NCI-H446 treated with DMSO at 0.1 percent for 48 hours (cell line): ENCODE measurements at places on chromosomes 7 and 10.

DNA sequence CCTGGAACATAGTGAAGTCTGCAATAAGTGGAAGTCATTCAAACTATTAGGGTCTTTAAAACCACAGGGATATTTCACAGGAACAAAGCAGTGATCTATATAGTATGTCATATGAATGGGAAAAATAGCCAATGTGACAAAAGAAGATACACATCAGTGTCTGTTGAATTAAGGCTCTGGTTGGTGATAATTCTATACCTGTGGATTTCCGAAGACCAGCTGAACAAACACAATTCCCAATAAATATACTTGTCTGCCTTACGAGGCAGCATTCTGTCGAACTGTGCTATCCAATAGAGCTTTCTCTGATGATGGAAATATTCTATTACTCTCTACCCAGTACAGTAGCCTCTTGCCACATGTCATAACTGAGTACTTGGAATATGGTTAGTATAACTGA, 55.9 kb upstream of the CAV2 start:
- no peak for DNase-seq

GRCh38 chr7:3080106-3080505, 36.4 kb upstream of the CARD11 start:
- no peak for DNase-seq

DNA sequence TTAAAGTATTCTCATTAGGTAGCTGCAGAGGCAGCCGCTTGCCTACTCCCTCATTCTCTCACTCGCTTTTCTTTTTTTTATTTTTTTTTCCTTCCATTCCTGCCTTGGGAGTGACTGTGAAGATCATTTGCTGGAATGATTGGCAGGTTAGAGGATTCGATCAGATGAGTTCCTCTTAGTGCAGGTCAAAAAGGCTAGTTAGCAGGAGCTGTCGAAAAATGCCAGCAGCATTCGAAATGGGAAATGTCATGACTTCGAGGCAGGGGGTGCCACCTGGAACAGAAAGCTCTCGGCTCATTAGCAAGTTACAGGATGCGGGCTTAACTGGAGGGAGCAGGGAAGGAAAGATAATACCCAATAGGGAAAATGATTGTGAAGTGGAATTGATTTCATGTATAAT, 137.5 kb upstream of the FZD1 start:
- no peak for DNase-seq

- DNase-seq = no peak
Observed at GRCh38 chr10:98135222-98135899, 904 bp downstream of the R3HCC1L start.

DNA sequence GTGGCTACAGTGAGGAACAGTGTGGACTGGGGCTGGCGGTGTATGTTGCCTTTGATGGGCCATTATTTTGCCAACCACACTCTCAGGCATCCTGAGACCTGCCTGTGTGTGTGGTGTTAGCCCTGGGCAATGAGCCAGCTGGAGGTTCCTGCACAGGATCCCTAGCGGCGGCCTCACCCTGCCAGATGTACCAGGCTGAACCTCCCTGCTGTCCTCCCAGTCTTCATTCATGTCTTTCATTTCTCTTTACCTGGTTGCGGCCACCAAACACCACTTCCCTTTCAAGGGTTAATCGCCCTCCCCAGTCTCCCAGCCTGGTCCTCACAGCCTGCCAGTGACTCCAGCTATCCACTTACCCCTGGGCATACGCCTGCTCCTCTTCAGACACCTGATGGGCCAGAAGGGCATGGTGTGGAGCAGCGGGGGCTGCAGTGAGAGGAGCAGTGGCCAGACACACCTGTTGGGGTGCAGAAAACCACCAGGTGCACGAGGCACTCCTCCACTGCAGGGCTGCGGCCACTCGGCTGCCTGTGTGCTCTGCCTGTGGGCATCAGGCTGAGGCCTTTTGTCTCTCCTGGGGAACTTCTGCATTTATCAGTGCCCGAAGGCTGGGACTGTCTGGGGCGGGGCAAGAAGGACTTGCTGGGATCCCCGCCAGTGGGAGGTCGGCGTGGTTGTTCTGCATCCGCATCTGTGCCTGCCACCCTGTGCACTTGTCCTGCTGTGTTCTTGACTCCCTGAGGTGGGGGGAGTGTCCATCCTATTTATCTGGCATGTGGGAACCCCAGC, 111.6 kb downstream of the ARHGAP22 start:
- DNase-seq = no peak

GRCh38 chr10:76388321-76389023, 957.0 kb downstream of the LRMDA start:
- DNase-seq = no peak

DNA sequence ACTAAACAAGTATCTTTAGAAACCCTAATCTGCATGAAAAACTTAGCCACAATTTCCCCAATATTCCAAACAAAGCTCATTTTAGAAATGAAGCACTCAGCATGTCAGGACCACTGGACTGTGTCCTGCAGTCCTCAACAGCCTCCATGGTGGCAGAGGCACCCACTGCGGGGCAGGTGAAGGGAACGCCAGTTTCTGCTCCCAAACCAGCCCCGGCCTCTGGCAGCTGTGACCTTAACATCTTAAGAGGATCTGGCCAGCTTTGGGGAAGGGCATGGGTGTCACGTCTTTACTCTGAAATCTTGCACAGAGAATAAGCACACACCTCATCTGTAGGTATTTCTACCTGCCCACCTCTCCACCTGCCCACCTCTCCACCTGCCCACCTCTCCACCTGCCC, 262.7 kb downstream of the DNAJB6 start:
- no peak for DNase-seq
